ENCODE measurements at places on chromosomes 4 and X.

DNA sequence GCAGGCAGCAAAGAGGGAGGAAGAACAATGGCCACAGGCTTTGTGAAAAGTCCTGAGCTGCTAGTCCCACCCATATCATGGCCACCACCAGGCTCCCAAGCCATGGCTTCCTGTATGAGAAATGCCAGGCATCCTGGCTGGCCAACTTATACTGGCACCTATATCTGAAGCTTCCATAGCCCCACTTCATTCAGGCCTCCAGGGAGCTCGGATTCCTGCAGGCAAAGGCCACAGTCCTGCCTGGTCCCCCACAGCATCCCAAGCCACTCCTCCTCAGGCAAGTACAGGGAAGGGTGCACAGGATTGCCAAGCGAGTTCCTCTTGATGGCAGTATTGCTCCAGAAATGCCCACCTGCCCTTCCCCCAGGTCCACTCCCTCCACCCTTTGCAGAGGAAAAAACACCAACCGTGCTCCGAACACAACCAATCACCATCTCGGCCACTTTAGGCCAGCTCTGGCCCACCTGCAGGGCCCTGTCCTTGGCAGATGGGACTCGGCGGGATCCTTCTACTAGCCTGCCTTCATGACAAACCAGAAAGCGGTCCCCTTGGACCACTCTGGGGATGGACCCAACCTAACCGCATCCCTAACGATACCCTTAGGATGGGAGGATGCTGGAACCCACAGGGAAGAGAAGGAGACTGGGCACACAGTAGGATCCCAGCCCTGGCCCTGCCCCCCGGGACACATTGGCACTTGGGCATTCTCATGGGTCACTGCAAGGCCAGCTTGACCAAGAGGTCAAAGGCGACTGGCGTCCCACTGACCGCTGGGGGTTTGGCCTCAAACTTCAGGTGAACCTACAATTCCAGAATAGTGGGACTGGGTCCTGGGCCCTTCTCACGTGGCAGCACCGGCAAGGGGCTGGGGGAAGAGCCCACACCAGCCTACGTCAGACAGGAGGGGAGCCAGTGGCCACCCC is 220.4 kb upstream of the AGTR2 start:
- DNase-seq, result peak; percentile 81

DNA sequence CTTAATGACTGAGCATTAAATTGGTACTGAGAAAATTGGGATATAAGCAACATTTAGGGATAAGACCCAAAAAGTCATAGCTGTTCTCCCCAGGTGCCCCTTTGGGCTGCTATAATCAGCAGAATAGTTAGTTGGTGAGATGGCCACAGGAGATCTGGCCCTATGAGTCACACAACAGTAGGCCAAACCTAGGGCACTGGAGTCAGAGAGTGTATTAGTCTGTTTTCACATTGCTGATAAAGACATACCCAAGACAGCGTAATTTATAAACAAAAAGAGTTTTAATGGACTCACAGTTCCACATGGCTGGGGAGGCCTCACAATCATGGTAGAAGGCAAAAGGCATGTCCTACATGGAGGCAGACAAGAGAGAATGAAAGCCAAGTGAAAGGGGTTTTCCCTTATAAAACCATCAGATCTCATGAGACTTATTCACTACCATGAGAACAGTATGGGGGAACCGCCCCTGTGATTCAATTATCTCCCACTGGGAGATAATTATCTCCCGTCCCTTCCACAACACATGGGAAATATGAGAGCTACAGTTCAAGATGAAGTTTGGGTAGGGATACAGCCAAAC is 338.3 kb upstream of the NR3C2 start:
- no peak for DNase-seq

- DNase-seq, result no peak
These were observed 200.2 kb upstream of the FAM47A start for GRCh38 chrX:34332334-34332733.

DNA sequence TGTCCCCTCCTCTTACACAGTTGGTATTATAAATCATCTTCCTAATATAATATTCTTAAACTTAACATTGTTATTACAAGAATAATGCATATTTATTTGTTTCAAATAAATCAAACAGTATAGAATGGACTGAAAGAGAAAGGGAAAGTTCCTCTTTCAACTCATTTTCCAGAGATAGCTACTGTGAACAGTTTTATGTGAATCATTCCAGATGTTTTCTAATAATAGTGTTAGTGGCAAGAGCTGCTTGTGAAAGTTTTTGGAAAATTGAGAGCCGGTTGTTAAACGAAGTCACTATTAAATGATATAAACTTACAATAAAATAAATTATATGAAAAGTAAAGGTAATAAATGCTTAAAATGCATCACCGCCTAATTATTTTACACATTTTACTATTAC is 14.6 kb downstream of the TMSB4X start:
- DNase-seq, result no peak

DNA sequence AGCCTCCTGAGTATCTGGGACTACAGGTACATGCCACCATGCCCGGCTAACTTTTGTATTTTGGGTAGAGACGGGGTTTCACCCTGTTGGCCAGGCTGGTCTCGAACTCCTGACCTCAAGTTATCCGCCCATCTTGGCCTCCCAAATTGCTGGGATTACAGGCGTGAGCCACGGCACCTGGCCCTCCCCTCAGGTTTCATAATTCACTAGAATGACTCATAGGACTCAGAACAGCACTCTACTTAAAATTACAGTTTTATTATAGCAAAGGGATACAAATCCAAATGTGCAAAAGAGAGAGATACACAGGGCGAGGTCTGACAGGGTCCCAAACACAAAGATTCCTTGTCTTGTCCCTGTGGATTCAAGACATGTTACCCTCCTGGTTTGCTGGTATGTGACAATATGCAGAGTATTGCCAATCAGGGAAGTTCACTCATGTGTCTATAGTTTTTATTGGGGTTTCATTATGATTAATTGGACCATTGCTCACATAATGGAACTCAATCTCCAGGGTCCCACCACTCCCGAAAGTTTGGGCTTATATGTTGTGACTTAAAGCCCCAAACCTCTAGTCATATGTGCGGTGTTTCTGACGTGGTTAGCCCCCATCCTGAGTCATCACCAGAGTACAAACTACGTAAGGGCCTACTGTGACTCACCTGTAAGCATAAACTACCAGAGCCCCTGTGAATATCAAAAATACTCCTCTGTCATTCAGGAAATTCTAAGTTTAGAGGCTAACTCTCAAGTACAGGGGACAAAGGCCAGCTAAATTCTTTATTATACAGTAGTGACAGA is 5.2 kb downstream of the YIPF6 start:
- DNase-seq, result no peak

DNA sequence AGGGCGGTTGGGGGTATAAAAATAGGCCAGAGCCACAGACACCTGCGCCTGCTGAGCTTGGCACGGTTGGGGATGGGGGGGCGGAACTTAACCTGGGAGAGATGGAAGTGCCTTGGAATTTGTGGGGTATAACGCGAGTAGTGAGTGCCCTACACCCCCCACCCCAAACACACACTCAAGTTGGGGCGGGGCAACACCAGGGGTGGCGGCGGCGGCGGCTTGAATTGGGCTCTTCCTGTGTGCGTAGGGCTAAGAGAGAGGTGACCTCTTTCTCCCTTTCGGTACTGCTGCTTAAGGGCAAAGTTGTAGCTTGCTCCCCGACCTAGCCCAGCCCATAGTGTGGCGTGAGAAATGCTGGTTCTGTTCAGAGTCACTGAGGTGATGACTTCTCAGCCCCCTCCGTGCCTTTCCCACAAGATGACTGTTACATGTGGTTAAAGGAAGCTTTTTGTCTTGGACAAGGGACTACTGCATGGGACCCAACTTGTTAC is 839 bp downstream of the STK26 start:
- no peak for DNase-seq

DNA sequence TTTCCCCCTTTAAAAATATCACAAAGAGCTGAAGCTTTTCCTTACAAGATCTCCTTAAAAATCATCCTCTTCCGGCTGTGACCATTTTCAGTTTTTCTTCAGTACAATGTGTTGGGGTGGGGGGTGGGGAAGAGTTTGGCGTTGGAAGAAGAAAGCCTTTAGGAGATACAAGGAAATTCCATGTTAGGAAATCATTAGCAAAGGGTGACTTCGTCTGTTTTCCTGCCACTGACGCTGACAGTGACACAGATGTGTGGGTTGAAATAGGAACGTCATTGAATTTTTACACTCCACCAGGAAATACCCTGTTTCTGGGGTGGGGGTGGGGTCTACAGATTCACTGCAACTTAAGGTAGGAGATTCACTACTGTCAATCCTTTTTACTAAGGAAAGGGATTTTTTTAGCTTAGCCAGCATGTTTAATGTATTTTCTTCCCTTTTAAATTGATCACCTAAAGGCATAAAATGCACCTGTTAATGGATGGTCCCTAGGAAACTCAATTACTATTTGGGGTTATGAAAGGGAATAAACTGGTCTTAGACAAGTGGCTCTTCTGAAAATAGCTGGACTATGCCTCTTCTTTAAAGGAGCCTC is 3.9 kb downstream of the MAMLD1 start:
- DNase-seq, result no peak

- peak; percentile 80 for DNase-seq
These were observed 82.6 kb downstream of the ANXA3 start for GRCh38 chr4:78634011-78634664.

GRCh38 chr4:135804785-135805184 is 1603.2 kb upstream of the PABPC4L start:
- no peak for DNase-seq

DNA sequence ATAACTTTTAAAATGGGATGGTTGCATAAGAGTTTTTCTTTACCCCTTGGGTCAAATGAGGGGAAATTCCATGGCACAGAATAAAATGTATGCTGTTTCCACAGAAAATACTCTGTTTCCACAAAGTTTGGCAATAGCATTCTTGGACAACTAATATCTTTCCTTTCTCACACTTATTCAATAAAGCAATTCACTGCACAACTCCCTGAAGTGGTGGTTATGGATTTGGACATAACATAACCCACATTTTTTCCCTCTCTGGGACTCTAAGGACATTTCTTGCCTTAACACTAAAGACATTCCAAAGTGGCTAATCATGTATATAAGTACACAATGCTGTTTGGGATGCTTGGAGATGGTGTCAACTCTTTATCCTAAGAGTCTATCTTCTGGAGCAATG is 51.7 kb upstream of the GPM6B start:
- no peak for DNase-seq

- DNase-seq, result no peak
These were observed 1832.1 kb downstream of the ARAP2 start for GRCh38 chr4:34412233-34412632.

DNA sequence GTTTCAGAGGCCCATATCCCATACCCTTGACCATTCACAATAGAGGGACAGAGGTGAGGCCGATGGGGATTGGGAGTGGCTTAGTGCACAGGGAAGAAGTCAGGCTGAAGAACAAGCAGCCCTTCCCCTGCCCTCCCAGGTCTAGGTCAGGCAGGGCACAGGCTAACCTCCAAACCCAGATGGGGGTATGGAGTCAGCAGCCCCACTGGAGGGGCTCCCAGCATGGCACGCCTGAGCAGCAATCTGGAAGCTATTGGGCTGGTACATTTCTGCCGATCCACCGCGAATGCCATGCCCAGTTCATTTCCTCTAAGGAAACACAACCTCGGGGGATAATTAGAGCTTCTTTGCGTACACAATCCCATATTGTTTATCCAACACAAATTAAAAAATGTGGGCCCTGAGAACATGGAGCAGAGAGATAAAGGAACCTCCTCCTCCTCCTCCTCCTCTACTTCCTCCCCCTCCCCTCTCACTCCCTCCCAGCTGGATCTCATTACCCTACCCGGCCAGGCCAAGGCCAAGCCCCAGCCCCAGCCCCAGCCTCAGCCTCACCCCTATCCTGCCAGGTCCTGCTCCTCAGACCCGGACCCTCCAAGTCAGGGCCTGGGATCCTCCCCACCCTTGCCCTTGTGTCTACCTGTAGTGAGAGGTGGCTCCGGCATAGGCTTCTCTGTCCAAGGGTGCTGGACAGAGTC is 83.0 kb downstream of the PJA1 start:
- DNase-seq, result no peak

- no peak for DNase-seq
These were observed 40.5 kb downstream of the CASP6 start for GRCh38 chr4:109662771-109663170.

GRCh38 chr4:166091912-166092510 is 219.0 kb downstream of the TLL1 start:
- peak; percentile 45 for DNase-seq

GRCh38 chrX:39667191-39667590 is 430.6 kb downstream of the BCOR start:
- no peak for DNase-seq

DNA sequence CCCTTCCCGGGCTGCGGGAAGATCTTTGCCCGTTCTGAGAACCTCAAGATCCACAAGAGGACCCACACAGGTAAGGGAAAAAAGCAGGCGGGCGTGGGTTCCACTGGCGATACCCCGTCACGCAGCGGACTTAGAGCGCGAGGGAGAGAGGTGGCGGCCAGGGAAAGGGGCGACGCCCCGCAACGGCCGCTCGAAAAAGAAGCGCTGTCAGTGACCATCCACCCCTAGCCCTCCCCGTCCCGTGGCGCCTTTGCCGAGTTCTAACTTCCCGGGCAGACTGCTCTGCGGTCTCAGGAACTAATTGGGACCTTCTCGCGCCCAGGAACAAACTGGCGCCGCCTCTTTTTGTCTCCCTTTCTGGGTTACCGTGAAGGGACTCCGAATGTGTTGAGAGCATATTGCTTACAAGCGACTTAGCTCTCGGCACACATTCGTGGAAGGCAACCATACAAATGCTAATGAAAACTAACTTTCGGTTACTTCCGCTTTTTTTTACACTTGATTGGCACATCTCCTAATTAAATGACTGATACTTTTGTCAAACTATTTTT is 1.8 kb downstream of the ZIC3 start:
- no peak for DNase-seq

- no peak for DNase-seq
These were observed 102.6 kb upstream of the PDE5A start for GRCh38 chr4:119731146-119731742.

DNA sequence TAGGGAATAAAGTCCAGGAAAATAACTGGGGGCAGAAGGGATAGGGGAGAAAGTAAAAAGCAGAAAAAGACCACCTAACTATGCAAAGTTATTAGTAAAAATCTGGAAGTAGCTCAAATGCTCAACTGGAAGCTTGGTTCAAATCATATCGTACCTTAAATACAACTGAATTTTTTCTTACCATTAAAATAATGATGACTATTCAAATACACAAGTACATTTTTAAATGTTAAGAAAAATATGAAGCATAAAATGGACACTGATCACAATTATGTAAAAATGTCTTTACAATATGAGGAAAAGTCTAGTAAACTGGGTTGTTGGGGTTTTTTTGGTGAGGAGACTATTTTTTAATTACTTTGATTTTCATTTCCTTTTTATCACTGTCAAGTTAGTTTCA is 3.1 kb downstream of the BRWD3 start:
- no peak for DNase-seq

DNA sequence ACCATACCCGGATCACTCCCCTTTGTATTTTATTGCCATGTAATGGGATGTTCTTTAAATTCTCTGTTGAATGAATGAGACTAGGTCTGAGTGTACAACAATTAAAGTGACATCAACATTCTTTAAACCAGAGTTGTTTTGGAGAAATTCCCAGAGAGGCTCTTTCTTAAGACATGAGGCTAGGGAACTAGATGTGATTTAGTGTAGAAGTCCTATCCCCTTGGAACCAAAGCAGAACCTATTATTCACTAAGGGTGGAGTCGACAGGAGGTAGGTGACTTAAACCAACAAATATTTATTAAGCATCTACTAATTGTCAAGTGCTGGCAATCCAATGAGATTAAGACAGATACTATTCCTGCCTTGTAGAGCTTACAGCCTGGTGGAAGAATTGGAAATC is 1.7 kb downstream of the EIF1AX start:
- no peak for DNase-seq

GRCh38 chrX:13750204-13750603 is 15.7 kb downstream of the OFD1 start:
- DNase-seq, result no peak

Measured in midbrain (tissue), 1 donor.